Activated CD4-positive, alpha-beta T cell treated with anti-CD3 and anti-CD28 coated beads, Interleukin-2, amount 50 U/mL, for 24 hours (primary cell): ENCODE measurements at places on chromosomes 5 and 9.

- no peak for DNase-seq
These were observed 72.8 kb downstream of the TLE4 start for GRCh38 chr9:79644601-79645000.

GRCh38 chr5:101687349-101687985 lies 608.6 kb downstream of the SLCO4C1 start:
- no peak for DNase-seq

DNA sequence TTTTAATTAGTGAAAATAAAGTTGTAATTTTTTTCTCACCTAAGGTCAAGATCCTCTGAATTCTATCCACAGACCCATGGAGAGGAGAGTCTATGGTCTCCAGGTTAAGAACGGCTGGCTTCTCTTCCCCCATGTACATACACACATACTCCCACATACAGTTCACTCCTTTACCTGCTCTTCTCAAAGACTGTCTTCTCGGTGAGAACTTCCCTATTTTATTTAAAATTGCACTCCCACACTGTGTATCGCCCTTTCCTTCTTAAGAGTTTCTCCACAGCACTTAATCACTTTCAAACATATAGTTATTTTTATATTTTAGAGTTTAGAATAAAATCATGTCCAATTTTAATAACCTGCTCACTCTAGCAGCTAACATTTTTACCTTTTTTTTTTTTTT lies 3.6 kb upstream of the JADE2 start:
- DNase-seq, result no peak

- no peak for DNase-seq
These were observed 233.4 kb downstream of the RAB3C start for GRCh38 chr5:58816181-58816731.

- DNase-seq, result no peak
These were observed 86.9 kb downstream of the FOCAD start for GRCh38 chr9:20770947-20771346.

- no peak for DNase-seq
These were observed 6.7 kb upstream of the SFXN1 start for GRCh38 chr5:175471628-175472027.

DNA sequence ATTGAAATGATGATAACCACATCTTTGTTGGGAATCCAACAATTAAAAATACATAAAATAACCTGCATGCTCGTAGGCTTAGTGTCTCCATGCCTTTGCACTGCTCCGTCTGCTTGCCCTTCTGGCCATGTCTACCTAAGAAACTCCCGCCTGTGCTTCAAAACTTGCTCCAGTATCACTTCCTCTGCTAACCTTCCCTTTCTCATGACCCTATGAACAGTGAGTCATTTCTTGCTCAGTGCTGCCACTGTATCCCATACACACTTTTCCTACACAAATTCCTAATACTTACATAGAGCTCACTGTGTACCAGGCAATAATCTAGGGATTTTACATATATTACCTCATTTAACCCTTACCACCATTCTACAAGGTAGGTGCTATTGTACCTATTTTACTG lies 33.5 kb downstream of the TMEM245 start:
- DNase-seq, result no peak

DNA sequence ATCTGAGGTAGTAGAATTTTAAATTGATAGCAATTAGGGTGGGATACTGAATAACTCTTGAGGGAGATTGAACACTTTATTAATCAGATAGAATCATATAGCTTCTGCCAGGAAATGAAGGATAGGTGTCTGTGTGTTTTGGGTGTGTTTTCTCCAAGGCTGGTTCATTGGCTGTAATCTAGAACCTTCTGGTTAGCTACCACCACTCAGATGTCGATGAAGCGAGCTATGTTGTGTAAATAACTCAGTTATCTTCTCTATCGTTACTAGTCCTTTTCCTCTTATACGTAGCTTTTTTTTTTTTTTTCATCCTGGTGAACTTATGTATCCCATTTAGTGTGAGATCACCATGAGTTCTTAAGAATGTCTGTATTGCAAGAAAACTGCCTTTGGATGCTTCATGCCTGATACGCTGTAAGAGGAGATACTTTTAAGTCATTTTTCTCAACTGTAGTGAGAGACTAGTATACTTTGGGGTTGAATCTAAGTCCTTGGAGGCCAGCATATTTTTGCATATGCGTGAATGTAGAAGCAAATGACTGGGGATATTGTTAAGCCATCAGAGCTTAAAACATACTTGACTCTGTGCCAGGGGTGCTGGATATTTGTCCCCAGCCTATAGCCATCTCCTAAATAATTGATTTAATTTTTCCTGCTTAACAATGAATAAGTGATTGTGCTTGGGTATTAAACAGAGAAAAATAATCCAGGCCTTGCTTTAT lies 2.1 kb downstream of the TNFAIP8 start:
- no peak for DNase-seq

- DNase-seq, result no peak
These were observed 355.3 kb downstream of the ZSWIM6 start for GRCh38 chr5:61687371-61687770.

GRCh38 chr5:128011339-128011738 lies 72.2 kb upstream of the SLC12A2 start:
- no peak for DNase-seq

GRCh38 chr9:127566351-127567001 lies 45.6 kb upstream of the STXBP1 start:
- DNase-seq, result no peak

- DNase-seq, result no peak
These were observed 129.7 kb upstream of the PCA3 start for GRCh38 chr9:76634356-76635054.

- DNase-seq, result no peak
These were observed 97.7 kb downstream of the AK8 start for GRCh38 chr9:132780230-132781007.

DNA sequence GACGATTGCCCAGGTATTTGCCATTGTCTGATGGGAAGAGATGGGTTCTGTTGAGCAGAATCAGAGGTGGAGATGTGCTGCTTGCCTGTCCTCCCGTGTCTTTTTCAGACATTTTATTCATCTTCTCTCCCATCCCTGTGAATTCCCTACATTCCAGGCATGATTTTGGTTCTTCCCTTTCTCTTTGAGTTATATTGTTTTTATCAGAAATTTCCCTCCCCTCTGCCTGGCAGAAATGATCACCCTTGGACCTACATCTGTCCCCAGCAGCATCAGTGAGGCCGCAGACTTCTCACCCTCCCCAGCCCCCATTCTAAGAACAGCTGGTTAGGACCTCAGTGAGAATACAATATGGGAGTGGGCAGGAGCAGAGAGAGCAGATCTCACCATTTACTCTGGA lies 640.2 kb downstream of the CCDC171 start:
- no peak for DNase-seq

GRCh38 chr9:71760901-71761300 lies 7.4 kb downstream of the CEMIP2 start:
- DNase-seq, result no peak

- no peak for DNase-seq
These were observed 53.7 kb downstream of the RICTOR start for GRCh38 chr5:39020458-39020857.

DNA sequence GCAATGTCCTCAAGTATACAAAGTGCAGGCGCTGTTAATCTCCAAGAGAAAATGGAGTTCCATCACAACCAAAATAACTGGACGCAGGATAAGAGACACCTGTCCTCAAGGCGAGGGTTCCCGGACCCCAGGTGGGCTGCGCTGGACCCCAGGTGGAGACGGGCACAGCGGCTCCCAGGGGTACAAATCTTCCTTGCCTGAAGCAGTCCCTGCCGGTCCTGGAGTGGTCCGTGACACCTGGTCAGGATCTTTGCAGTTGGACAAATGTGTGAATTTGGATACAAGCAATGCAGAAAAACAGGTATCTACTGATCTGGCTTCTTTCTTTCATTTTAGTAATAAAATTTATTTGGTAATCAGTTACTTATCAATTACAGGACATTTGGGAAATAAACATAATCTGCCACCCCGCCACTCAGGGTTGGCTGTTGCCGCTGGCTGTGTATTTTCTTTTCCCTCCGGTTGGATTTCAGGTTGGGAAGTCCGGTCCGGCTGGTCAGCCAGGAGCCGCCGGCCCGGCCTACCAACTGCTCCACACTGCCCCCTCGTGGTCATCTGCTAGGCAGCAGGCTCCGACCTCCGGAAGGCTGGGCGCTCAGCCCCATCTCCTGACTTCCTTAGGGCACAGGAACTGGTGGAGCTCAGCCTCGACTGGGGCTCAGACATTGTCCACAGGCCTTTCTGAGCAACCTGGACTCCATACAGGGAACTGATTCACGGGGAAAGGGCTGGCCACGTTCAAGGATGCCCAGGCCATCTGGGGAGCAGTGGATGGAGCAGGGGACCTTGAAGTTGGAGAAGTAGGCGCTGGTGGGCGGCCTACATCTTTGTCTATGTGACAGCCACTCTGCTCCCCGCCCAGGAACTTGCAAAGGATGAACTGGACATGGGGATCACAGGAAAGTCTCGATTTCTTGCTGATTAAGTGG lies 43.4 kb downstream of the NXNL2 start:
- peak; percentile 52 for DNase-seq

DNA sequence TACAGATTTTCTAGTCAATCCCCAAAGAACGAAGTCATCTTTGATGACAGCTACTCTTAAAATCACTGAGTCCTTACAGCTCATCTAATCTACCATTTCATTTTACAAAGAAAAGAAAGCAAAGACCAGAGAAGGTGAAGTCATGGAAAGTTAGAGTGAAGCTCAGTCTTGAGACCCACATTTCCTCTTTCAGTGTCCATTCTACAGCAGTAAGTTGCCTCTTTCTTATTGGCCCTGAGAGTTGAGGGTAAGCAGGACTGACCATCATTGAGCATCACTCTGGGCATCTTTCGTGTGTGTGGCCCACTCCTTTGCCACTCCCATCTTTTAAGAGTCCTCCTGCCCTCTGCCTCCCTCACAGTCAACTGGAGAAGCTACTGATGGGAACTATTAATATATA lies 251.8 kb upstream of the NR4A3 start:
- no peak for DNase-seq

DNA sequence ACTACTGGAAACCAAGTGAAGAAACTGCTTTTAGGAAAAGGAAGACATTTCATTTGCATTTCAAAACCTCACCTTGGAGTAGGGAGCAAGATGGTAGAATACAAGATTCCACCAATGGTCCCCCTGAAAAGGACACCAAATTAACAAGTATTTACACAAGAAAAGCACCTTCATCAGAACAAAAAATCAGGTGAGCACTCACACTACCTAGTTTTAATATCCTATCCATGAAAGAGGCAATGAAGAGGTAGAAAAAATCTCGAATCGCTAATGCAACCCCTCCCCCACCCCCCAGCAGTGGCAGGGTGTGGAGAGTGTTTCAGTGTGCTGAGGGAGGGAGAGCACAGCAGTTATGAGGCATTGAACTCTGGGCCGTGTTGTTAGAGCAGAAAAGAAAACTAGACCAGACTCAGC lies 1397.0 kb upstream of the C9orf72 start:
- no peak for DNase-seq

GRCh38 chr5:134945041-134945440 lies 22.7 kb upstream of the CATSPER3 start:
- DNase-seq, result no peak

DNA sequence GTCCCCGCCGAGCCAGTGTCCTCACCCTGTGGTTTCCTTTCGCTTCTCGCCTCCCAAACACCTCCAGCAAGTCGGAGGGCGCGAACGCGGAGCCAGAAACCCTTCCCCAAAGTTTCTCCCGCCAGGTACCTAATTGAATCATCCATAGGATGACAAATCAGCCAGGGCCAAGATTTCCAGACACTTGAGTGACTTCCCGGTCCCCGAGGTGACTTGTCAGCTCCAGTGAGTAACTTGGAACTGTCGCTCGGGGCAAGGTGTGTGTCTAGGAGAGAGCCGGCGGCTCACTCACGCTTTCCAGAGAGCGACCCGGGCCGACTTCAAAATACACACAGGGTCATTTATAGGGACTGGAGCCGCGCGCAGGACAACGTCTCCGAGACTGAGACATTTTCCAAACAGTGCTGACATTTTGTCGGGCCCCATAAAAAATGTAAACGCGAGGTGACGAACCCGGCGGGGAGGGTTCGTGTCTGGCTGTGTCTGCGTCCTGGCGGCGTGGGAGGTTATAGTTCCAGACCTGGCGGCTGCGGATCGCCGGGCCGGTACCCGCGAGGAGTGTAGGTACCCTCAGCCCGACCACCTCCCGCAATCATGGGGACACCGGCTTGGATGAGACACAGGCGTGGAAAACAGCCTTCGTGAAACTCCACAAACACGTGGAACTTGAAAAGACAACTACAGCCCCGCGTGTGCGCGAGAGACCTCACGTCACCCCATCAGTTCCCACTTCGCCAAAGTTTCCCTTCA lies 1.4 kb downstream of the GLIS3 start:
- peak; percentile 42 for DNase-seq

DNA sequence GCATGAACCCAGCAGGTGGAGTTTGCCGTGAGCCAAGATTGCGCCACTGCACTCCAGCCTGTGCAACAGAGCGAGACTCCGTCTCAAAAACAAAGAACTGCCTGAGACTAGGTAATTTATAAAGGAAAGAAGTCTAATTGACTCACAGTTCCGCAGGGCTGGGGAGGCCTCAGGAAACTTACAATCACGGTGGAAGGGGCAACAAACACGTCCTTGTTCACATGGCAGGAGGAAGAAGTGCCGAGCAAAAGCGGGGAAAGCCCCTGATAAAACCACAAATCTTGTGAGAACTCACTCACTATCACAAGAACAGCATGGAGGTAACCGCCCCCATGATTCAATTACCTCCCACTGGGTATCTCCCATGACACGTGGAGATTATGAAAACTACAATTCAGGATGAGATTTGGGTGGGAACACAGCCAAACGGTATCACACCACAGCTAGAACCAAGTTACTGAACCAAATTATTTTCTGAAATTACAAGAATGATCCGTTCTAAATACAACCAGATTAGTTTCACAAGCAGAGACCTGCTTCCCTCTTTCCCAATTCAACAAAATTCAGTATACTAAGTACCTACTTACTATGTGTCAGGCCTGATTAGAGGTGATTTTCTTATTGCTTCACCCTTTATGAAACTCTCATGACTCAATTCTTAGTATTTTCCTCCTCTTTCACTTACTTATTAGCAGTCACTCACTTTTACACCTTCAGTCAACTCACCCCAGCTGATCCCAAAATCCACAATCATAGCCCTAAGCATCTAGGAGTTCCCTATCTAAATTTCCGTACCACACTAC lies 8.4 kb downstream of the UBTD2 start:
- DNase-seq, result peak; percentile 75

DNA sequence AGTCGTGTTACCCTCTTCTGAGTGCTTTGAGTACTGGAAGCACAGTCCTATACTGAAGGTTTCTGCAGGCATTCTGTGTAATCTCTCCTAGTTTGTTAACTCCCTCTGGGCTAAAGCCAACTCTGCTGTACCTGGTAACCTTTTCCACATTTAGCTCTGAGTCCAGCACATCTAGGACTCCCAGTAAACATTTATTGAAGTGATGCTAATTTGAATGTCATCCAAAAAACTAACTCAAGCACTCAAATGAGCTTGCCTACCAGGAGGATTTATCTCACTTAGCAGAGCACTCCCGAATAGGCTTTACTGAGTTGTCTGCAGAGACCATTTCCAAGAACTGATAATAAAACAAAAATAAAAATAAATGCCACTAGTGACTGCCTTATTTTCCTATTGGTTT lies 79.5 kb upstream of the NFIB start:
- no peak for DNase-seq

- DNase-seq, result no peak
These were observed 137.2 kb downstream of the PRKACG start for GRCh38 chr9:68876681-68877080.
